Panc1 (cell line): ENCODE measurements at places on chromosomes 1 and 21. TPM values are rescaled to one million over a fixed set of nuclear protein-coding genes. Genes with fewer than 3 reads are reported as not detected.

The ZNF683 gene
- not detected for total RNA-seq

The DYNLT4 gene
- total RNA-seq: not detected

The SAMSN1 gene
- total RNA-seq: 0.44 TPM

The RPS6KC1 gene
- total RNA-seq: 20.5 TPM
